ENCODE measurements at places on chromosomes 11 and 22.

- DNase-seq, result peak; percentile 57
Measured at GRCh38 chr11:109864151-109864661, 229.0 kb upstream of the ZC3H12C start.

DNA sequence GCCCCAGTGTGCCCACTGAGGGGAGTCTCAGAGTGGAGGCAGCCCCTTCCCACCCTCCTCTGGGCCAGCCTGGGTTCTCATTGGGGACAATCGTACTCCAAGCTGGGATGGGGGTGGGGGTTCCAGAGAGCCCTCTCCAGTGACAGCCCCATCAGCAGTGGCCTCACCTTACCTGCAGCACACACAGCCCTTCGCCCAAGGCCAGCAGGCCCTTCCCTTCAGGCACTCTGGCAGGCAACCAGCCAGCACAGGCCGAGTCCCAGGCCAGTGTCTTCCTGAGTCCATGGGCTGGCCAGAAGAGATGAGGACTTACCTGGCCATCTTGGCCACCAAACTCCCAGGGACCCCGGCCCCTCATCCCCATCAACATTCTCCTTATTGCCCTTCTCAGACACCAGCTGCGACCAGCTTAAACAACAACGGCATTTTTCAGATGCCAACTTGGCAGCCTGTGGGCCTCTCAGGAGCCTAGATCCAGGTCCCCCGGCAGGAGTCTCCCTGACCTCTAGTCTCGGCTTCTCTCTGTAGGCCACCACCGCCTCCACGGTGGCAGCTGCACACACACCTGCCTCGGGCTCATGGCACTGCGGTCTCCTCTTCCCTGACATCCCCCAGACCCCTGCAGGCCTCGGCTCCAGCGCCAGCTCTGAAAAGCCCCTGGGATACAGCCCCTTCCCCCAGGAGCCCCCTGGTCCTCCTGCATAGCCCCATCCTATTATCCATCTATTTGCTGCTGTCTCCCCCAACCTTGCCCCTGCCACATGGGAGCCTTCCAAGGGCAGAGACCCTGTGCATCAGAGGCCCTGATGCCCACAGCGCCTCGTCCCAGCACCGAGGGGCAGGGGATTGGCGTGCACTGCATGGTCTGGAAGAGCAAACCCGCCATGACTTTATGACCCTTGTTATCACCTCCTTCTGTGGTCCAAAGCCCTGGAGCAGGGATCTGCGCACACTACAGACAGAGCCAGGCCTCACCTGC lies 111.2 kb upstream of the FGF3 start:
- DNase-seq, result no peak

DNA sequence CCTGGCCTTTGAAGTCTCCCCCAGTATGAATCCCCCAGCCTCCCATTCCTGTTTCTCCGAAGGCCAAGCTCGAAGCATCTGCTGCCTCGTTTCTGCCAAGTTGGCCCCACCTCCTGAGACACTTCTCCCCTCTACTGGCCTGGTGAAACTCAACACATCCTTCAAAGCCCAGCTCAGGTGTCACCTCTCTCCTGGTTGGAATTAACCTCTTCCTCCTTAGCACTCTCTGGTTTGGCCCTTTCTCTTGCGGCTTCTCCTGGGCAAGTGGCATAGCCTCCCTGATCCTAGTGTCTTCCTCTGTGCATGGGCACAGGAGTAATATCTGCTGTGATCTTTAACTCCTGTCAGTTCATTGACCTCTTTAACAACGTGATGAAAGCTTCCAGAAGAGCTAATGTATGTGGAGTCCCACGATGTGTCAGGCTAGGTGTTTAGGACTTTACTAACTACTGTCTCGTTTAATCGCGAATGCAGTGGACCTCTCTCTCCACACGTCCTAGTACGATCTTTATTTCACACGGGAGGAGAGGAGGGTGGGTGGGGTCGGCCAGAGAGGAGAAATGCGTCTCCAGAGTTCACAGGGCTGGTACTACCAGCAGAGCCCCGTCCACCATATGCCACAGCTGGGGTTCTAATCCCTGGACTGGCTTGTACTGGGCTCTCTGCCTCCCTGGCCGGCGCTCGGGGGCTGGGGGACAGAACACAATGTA lies 826 bp upstream of the PTPRJ start:
- DNase-seq, result no peak

- peak; percentile 72 for DNase-seq
Measured at GRCh38 chr11:83241291-83241946, 44.7 kb downstream of the CCDC90B start.

DNA sequence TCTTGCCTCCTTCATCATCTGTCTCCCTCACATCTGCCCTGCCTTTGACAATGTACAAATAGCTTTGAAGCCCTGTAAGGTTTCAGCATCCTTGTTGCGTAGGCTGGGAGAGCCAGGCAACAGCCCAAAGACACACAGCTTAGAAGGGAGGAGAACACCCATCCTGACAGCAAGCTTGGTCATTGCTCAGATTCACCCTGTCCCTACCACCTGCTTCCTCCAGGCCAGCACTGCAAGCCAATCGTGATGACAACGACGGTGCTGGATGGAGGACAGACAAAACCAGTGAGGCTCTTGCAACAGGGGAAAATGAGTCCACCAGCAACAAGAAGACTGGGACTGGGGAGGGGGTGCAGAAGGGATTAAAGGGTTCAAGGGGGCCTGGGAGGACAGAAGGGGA lies 32.9 kb upstream of the CD5 start:
- DNase-seq, result no peak

DNA sequence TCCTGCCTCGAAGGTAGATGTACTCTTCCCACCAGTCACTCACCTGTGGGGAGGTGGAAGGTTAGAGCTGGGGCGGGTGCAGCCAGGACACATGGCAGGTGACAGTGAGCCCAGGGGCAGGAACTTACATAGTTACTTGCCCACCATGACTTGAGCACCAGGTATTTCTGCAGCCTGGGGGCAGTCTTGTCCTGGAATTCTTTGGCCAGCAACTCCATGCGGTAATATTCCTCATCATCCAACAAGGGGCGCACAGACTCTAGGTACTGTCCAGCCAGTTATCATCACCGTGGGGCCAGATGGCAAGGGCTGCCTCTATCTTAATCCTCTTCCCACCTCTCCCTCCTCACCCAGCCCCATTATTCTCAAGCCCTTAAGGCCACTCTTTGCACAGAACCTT lies 2.2 kb downstream of the CPT1B start:
- DNase-seq, result peak; percentile 89

DNA sequence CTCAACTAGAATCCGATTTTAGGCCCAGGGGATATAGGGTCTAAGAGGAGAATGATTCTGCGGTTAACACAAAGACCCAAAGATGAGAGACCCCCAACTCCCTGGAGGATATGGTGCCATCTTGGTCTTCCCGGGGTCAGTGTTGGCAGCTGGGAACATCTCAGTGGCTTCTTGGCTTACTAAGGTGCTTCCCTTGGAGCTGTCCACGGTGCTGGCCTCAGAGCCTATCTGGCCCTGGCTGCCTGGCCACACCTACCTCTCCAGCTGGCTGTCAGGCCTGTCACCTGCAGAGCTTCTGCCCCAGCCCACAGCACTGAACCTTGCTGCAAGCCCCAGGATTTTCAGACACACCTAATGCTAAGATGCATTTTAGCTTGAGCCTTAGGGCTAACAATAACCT lies 70.7 kb upstream of the THY1 start:
- DNase-seq, result no peak

DNA sequence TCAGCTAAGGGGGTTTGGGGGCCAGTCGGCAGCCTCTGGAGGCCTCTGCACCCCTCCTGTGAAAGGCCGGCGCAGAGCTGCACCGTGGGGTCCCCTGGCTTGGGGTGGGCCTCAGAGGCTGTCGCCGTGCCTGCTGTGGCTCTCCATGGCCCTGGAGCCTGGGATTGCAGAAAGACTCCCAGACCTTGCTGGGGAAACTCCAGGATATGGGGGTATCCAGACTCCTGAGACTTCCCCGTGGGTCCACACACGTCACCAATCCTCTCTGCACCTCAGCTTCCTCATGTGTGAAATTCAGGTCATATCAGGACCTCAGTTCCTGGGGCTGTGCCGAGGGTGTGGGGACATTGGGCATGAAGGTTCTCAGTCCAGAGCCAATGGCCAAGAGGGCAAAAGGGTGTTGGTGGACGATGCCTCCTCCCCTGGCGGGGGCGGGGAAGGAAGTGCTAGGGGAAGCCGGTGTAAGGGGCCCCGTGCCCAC lies 97.1 kb downstream of the KCNQ1 start:
- no peak for DNase-seq

DNA sequence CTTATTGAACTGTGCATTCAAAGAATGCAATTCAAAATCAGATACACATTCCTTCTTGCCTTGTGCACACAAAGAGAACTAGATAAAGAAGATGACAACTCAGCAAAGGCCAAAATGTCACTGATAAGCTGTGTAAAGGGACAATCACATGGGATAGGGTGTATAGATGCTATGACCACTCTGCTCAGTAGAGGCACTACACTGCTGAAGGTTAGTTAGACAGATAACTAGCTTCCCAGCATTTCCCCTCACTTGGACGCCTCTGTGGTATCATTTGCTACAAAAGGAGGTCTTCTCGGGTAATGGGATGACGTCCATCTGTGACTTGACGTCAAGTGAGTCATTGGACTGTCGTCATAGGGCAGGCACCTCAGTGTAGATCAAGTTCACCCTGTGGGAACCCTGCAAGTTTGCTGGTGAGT lies 424.9 kb upstream of the CCDC90B start:
- DNase-seq, result no peak

- no peak for DNase-seq
Measured at GRCh38 chr22:23405366-23405851, 174.7 kb downstream of the IGLL1 start.

GRCh38 chr11:65718531-65718930 lies 2.1 kb downstream of the RNASEH2C start:
- DNase-seq, result no peak

DNA sequence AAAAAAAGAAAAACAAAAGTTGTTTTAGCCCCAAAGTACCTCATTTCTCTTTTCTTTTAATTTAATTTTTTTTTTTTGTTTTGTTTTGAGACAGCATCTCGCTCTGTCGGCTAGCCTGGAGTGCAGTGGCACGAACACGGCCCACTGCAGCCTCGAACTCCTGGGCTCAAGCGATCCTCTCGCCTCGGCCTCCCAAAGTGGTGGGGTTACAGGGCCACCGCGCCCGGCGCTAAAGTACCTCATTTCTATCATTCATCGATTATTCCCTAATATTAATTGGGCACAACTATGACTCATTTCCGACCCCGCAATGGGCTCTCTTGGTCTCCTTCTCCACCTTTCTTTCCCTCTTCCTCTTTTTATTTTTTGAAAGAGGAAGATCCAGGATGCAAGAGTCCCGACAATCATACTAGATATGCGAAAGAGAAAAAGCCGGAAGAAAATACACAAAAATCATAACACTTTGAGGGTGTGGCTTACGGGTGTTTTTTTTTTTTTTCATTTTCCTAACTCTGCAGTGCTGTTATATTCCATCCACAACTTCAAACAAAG lies 475 bp upstream of the AIP start:
- no peak for DNase-seq

DNA sequence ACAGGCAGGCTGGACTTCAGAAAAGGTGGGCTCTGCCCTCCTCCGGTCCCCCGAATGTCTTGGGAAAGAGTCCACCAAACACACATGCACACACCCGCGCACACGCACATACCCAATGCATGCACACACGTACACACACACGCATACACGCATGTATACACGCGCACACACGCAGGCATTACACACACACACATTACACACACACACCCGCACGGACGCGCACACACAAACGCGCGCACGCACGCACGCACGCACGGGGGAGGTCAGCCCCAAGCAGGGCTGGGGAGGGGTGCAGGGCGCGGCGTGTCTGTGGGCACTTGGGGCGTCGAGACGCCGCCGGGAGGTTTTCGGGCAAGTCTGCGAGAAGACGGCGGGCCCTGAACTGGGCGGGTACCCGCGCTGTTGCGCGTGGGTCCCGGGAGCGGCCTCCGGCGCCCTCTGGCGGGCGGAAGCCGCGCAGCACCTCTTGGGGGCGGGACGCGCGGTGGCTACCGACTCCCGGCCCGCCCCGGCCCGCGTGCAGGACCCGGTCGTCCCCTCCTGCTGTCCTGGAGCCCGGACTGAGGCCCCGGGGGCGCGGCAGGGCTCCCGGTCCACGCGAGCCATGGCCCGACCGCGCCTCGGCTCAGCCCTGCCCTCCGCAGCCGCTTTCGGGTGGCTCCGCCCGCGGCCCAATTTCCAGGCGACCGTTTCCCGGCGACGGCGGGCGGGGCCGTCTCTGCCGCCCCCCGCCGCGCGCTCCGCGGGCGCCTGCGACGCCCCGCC lies 3.6 kb downstream of the SEPTIN5 start:
- DNase-seq, result peak; percentile 60

GRCh38 chr22:45896153-45896951 lies 80.6 kb downstream of the WNT7B start:
- DNase-seq, result no peak

DNA sequence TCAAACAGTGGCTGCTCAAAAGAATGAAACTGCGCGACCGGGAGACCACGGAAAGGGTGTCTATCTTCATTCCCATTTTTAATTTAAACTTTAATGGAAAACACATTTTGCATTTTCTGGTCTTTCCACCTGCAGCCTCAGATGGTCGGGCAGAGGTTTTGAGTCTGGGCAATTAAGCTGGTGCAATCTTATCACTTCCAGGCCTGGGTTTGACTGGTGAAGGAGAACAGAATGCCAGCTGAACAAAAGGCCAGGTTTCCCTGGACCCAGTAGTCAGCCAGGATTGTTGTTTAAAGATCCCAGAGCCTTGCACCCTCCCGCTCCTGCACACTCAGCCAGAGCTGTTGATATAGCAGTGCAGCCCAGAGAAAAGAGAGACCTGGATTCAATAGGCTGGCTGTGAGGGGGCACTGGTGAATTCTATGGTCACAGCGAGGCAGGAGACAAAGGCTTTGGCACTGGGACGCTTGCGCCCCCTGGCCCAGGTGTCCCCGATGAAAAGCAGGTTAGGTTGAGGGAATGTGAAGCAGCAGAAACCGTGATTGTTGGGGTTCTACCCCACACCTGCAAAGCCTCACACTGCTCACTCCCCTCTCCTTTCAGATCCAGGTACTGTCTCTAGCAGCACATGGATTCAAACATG lies 83.6 kb downstream of the FLI1 start:
- no peak for DNase-seq

- no peak for DNase-seq
Measured at GRCh38 chr11:66231561-66231960, 36.9 kb upstream of the RAB1B start.

GRCh38 chr11:3155691-3156258 lies 9.3 kb downstream of the OSBPL5 start:
- DNase-seq, result no peak

DNA sequence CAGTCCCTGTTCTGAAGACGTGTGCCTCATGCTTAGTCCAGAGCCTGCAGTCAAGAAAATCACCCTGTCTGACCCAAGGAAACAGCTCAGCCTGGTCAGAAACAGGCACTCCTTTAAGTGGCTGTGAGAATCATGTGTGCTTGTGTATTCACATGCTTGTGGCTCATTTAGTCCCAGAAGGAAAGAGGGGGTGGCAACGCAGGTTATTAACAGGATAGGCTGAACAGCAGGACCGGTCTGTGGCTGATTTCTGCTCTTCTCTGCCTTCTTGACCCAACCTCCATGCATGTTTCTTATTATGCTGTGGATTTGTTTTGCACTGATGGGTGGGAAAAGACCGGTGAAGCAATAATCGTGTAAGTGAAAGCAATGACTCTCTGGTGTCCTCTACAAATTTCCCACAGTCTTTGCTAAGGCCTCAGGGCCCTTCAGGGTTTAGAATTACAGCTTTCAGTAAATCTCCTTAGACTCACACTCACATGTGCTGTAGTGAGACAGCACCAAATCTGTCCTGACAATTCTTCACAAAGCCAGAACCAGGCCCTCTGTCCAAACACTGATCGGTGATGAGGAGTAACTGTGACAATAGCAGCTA lies 288.1 kb downstream of the ETS1 start:
- peak; percentile 91 for DNase-seq

- DNase-seq, result peak; percentile 36
Measured at GRCh38 chr11:20261526-20261925, 101.3 kb upstream of the DBX1 start.
